ENCODE measurements at places on chromosomes 6 and 20.

DNA sequence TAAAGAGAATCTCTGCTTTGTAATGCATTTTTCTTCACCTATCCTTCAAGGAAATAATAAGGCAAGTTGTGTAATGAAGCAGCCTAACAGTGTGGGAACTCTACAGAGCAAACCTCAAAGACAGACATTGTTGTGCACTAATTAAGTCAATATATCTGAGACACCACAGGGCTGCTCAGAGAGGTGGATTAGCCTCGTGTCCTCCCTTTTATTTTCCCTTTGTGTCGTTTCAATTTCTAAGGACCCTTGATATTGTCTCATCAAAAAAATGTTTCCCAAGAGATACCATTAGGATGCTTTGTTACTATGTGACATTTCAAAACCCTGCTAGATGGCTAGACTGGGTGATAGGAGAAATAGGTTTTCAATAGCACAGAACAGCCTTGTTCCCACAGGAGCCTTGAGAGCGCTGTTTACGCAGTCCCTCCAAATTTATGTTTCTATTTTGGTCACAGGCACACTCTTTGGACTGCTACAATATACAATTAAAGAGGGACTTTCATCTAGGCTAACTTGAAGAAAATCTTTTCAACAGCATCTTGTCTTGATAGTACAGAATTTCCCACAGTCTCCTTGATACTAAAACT is 23.1 kb downstream of the UBE3D start:
- no peak for DNase-seq

GRCh38 chr6:28537065-28537464 is 11.4 kb downstream of the GPX5 start:
- DNase-seq = no peak

DNA sequence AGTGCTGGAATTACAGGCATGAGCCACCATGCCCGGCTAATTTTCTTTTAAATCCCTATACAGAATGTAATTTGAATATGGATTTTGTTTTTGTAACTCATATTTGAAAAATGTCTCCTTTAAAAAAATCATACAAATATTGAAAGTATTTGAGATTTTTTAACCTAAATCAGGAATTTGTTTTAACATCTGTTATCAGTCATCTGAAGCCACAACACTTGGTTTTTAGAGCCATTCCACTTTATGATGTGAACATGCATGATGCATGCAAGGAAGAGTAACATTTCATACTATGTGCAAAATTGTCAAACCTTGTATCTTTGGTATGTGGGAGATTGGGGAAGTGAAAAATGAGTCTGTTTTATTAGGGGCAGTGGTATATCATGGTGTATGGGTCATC is 124.5 kb upstream of the AHI1 start:
- DNase-seq = no peak

DNA sequence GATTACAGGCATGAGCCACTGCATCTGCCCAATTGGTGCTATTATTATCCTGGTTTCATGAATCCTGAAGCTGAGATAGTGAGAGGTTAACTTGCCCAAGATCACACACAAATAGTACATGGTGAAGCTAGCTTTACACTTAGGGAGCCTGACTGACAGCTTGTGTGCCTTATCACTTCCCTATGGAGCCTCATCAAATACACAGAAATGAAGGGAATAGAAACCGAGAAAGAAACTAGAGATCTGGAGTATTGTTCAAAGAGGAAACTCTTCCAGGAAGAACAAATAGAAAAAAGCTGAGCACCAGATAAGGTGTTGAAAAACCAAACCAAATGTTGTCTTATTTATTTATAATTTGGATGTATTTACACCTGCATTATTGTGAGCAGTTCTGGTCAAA is 155.0 kb upstream of the CITED2 start:
- no peak for DNase-seq

DNA sequence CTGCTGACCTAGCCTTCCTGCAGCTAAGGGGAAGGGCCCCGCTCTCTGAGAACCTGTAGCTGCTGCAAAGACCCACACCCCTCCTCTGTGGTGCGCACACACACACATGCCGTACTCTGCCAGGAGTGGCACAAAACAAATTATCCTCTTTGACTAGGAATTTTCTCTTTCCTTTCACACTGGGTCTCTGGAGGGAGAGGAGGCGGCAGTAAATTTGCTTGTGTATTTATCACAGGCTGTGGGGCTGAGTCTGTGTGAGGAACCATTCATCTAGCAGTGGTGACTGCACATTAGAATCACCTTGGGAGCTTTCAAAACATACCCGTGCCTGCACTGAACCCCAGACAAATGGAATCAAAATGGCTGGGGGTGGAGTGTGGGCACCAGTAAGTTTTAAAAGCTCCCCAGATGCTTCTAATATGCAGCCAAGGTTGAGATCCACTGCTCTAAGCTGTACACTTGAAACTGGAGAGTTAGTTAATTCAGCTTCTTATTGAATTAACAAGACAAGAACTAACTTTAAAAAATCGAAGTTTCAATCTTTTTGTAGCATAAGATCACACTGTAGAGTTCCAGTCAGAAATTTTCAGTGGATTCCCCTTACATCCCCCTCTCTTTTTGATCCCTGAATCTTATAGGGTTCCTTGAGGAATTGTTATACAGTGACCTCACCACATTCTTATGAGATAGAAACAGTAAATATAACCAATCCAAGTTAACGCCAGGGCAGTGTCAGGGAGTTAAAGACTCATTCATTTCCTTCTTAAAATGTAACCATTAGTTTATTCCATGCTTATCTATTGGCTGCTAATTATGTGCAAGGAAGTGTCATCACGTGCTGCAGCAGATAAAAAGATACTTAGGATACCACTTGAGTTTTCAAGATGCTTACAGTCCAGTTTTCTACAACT is 29.8 kb upstream of the GMDS start:
- DNase-seq = no peak

- DNase-seq = peak; percentile 15
Measured at GRCh38 chr20:3751675-3752385, 15.7 kb downstream of the ADISSP start.
